ENCODE measurements at places on chromosomes 16 and 17.

- DNase-seq: no peak
These were observed 56.8 kb downstream of the SLC47A1 start for GRCh38 chr17:19590451-19590850.

DNA sequence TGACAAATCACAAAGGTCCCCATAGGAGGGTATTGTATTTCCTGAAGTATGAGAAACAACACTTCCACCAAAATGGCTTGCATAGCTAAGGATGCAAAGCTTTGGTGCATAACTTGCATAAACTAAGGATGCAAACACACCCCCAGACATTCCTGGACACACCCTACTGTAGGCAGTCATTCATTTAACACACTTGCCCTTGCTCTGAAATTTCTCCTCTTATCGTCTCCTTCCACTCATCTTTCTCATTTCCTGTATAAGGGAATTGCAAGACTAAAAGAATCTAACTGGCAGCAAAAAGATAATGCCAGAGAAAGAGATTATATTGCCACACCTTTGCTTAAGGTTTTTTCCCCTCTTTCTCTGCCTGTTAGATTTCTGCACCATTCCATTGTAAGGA is 28.3 kb downstream of the CHD9 start:
- no peak for DNase-seq

- DNase-seq: peak; percentile 94
These were observed 41.5 kb downstream of the CD300LF start for GRCh38 chr17:74671031-74671771.

DNA sequence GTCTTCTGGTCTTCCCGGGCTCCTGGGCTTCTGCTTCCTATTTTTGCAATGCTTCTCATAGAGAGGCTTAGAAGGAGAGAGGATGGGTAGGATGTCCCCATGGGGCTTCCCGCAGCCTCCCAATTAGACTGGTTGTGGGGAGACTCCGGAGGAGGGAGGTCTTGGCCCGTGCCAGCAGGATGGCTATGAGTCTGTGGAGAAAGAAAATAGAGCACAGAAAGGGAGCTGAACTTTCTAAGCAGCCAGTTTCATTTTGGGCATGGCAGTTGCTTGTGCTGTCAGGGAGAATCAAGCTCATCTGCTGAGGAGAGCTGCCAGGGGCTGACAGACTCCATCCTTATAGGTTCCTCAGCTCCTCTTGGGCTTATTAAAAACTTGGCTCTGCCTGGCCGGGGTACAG is 204.0 kb downstream of the SHISA9 start:
- DNase-seq: no peak

GRCh38 chr17:64920026-64920418 is 744 bp upstream of the LRRC37A3 start:
- DNase-seq: no peak

DNA sequence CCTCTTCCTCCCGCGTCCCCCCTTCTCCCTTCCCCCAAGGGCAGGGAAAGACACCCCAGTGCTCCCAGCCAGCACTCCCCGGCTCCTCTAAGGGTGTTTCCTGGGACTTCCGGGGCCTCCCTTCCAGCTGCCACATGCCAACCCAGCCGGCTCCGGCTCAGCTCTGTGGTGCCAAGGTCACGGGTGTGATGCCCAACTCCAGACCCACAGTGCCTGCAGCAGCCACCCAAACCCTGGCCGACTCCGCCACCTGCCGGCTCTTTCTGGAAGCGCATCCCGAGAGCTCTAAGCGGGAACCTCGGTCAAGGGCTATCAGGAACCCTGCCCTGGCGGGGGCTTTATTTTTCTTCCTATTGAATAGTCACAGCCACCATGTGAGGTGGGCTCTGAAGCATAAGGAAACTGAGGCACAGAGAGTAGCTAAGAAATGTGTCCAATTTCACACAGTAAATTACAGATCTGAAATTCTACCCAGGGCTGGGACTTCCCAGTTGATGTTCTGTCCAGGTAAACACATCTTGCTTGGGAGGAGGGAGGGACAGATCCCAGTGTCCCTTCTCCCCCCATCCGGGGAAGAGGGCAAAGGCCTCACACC is 3.3 kb upstream of the PPP1R1B start:
- no peak for DNase-seq

DNA sequence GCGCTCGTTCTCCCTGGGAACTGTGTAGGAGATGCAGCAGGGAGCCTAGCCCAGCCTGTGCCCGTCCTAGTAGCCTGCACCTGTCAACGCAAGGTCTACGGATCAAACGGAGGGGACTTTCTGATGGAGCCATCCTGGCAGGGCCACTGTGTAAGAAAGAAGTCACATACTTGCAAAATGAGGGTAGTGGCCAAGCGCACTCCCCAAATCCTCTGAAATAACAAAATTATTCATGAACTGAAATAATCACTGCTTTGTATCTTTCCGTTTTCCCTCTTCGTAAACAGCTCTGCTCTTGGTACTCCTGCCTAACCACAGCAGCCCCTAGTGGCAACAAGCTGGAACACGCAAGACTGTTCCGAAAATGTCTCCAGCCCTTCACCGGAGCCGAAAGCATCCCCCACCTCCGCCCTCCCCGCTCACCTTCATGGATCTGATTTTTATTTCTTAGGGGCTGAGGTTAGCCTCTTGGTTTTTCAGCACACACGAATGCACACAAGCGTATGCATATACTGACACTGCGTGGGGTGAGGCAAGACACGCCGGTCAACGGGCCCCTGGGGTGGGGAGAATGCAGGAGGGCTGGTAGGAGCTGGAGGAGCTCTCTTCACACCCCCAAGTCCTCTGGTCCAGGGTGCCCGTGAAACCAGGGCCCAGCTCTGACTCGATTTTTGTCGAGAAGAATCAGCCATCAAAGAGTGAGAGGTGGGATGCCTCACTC is 100.8 kb downstream of the ABCC12 start:
- peak; percentile 33 for DNase-seq

DNA sequence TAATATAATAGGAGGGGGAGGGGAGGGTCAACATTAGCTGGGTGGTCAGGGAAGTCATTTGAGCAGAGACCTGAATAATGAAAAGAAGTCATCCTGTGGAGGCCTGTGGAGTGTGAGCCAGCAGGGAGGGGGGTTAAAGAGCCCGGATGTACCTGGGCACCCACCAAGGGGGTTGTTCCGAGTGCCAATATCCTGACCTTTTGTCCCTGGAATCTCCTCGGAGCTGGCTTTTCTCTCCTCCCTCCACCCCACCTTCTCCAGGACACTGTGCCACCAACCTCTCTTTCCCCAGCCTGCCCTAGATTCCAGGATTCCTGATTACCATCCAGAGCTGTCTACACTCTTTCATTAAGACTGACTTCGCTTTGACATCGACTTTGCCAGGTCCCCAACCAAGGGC is 6.2 kb downstream of the SHBG start:
- DNase-seq: no peak

- DNase-seq: no peak
These were observed 110.8 kb downstream of the CDYL2 start for GRCh38 chr16:80693553-80693952.

- DNase-seq: no peak
These were observed 41.6 kb downstream of the HSBP1 start for GRCh38 chr16:83849421-83849820.

DNA sequence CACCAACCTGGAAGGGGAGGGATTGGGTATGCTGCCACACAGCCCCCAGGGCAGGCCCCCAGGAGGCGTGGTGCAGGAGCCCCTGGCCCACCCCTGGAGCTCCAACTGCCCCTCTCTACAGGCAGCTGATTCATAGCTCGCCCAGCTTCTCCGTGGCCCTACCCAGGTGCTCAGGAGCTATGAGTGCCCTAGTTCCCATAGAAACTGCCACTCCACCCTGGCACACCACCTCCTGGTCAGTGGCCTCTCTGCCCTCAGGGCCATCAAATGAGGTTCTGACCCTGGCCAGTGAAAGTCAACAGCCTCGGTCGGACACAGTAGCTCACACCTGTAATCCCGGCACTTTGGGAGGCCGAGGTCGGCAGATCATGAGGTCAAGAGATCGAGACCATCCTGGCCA is 18.0 kb downstream of the CNGB1 start:
- DNase-seq: no peak

DNA sequence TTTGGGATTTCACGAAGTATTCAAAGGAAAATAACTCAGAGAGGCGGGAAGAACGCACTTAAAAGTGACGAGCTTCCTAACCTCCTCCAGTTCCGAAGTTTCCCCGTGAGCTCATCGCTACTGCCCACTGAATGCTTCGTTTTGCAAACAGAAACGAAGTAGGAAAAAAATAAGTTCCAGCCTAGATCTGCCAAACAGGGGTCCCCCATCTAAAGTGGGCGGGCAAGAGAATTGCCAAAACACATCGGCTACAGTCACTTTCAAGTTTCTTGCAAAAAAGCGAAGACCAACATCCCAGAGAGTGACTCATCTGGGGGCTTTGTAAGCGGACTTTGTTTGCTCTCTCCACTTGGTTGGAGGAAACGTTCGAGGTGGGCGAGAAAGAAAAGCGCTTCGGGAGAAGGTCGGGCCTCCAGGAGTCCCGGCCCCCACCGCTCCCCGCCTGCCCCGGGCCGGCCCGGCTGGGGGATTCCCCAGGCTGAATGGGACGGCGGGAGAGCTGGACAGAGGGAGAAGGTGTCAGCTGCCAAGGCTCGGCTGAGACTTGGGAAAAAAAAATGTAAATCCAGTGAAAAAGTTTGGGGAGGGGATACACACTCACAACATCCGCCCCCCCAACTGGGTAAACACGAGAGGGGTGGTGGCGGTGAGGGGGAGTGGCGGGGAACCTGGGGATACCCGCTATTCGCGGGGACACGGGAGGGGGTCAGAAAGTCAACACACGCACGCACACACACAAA is 1.0 kb downstream of the VEZF1 start:
- DNase-seq: no peak

GRCh38 chr17:50144845-50145531 is 5.5 kb downstream of the PPP1R9B start:
- DNase-seq: no peak

- DNase-seq: no peak
These were observed 92.5 kb downstream of the IRF8 start for GRCh38 chr16:85991425-85991824.

- no peak for DNase-seq
These were observed 4.1 kb downstream of the KRABD2 start for GRCh38 chr17:8372422-8372821.

GRCh38 chr16:66950971-66951790 is 9.9 kb upstream of the CES3 start:
- DNase-seq: no peak

DNA sequence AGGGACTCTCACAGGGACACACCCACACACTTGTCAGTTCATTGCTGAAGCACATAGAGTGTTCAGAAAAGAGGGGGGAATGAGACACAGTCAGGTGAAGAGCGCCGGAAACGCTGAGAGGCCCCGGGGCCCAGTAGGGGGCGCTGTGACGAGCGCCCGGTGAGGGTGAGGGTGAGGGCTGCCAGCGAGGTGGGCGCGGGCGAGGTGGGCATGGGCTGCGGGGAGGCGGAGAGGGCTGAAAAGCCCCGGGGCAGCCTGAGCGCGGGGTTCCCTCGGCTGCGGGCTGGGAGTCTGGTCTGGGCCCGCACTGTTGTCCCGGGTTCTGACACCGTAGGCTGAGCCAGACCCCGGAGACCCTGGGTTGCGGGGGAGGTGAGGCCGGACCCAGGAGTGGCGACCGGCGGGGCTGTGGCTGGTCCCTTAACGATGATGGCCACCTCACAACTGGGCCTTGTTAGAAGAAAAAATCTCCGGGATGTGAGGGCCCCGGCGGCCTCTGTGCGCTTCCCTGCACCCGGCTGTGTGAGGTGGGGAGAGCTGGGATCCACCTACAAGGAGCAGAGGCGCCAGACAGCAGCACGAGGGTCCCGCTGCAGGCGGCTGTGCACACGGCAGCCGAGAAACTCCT is 91.4 kb downstream of the C16orf78 start:
- DNase-seq: no peak

DNA sequence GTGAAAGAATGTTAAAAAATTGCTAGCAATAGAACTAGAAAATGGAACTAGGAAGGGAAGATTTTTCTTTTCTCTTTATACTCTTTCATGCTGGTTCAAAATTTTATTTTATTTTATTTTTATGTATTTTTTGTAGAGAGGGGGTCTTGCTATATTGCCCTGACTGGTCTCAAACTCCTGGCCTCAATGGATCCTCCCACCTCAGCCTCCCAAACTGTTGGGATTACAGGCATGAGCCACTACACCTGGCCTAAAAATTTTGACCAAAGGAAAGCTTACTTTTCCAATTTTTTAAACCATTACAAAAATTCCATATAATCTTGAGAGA is 10.0 kb upstream of the TERF2 start:
- DNase-seq: no peak

GRCh38 chr16:23795378-23795777 is 40.4 kb upstream of the PRKCB start:
- DNase-seq: no peak

DNA sequence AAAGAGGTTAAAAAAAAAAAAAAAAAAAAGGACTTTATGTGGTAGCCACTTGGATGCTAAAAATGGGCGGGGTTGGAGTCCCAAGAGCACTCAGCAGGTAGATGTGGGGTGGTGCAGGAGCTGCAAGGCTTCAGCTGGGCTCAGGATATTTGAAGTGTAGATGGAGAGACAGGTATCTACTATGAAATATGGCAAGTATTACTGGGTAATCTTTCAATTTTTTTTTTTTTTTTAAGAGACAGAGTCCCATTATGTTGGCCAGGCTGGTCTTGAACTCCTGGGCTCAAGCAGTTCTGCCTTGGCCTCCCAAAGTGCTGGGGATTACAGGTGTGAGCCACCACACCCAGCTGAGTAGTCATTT is 7.6 kb downstream of the TUFM start:
- no peak for DNase-seq

- DNase-seq: no peak
These were observed 4.8 kb upstream of the QPRT start for GRCh38 chr16:29674188-29674587.

DNA sequence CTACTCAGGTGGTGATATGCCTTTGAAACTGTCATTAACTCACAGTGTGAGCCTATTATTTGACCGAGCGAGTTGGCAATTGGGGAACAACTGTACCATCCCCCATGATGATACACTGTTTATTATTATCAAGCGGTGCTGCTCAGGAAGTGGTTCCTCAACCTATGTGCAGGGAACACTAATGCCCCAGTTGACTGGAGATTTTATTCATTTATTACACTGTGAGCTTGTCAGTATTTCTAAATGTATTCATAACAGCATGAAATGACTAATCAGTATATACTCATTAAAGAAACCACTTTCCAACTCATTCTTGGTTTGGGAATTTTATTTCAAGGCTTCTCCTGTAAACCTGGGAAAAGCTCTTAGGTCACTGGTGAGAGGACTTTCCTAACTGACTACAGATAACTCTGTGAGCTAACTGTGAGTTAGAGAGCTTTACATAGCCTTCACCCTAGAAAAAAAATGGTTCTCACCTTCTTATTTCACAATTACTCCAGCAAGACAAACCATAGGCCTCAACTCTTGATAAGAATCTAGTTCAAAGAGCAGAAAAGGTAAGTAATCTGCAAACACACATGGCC is 42.4 kb downstream of the NXPH3 start:
- DNase-seq: no peak

GRCh38 chr16:24516900-24517669 is 22.3 kb upstream of the RBBP6 start:
- peak; percentile 73 for DNase-seq

GRCh38 chr17:78365561-78366108 is 5.8 kb upstream of the SOCS3 start:
- DNase-seq: no peak
